ENCODE measurements at places on chromosomes 6 and 20.

- no peak for DNase-seq
Measured at GRCh38 chr6:132405143-132405915, 4.1 kb upstream of the MOXD1 start.

GRCh38 chr20:62066983-62067433 is 1.3 kb upstream of the TAF4 start:
- DNase-seq, result peak; percentile 15

GRCh38 chr20:20491110-20491783 is 123.3 kb downstream of the INSM1 start:
- peak; percentile 51 for DNase-seq

- DNase-seq, result no peak
Measured at GRCh38 chr20:11813106-11813890, 104.4 kb upstream of the BTBD3 start.

DNA sequence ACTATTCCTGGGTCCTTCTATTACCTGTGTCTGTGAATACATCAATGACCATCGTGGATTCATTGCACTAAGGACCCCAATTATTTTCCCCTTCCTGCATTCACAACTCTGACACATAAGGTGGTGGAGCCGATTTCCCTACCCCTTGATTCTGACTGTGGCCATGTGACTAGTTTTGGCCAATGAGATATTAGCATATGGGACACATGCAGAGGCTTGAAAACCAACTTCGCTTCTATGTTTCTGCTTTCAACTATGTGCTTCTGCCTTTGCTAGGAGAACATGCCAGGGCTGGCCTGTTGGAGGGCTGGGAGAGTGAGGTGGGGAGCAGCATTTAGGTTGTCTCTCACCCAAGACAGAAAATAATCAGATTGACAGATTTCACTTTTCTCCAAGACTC is 483.1 kb upstream of the JAG1 start:
- no peak for DNase-seq

DNA sequence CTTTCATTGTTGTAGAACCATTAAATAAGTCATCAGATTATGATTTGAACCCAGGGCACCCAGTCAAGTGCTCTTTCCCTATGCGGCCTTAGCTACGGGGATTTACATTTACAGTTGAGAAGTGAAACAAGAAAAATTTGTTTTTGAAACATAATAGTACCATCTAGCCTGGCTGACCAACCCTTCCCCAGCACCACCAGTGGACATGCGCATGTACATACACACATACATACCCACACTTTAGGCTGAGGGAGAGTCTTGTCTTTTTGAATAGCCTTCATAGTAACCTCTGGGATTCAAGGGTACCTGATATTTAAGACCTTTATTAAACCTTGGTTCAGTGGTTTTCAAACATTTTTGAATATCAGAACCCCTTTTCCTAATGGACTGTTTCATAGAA is 33.8 kb downstream of the SCAND1 start:
- no peak for DNase-seq

DNA sequence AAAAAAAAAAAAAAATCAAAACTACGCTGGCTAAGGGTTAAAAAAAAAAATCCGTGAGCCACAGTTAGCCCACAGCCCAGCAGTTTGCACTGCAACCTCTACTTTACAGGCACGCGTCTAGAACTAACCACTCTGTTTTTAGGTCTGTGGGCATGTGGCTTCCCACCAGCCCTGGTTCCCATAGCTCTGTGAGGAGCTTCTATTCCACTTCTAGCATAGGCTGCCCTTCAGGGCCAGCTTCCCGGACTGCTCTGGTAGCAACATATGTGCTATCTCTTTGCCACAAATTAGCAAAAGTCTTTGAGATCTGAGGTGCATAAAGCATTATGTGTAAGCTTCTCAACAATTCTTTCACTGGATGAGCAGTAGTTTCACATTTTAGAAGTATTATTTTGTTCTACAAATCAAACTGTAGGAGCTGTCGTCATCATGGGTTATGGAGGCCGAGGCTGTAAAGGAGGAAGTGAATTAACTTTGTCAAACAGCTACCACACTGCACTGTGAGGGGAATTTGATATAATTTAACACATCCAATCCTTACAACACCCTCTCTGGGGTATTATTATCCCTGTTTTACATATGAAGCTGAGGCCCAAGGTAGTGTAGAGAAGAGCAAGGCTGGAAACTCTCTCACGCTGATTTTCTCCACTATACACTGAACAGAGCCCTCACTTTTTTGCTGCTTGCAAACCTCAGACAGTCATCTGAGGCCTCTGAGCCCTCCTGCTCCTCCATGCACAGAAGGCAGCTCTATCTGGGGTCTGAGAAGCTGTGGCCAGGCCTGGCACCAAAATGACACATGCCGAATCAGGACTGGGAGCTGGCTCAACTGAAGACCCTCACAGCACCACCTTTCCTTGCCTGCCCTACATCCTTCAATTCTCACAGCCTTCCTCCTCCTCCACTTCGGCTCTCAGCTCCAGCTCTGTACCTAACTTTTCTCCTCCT is 35.4 kb downstream of the MAN1A1 start:
- DNase-seq, result no peak

DNA sequence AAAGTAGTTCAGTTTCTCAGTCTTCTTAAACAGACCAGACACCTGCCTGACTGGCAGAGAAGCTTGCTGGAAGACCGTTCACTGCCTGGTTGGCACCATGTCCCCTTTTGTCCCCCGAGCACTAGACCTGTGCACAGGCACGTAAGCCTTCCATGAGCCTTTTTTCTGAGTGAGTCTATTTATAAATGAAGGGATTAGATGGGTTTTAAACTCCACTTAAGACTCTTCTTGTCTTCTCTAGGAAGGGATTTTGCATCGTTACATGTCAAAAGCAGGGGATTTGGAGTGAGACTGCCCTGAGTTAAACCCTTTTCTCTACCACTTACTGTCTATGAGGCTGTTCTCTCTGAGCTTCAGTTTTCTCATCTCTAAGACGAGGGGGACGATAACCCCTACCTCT is 37.6 kb downstream of the STK35 start:
- no peak for DNase-seq

DNA sequence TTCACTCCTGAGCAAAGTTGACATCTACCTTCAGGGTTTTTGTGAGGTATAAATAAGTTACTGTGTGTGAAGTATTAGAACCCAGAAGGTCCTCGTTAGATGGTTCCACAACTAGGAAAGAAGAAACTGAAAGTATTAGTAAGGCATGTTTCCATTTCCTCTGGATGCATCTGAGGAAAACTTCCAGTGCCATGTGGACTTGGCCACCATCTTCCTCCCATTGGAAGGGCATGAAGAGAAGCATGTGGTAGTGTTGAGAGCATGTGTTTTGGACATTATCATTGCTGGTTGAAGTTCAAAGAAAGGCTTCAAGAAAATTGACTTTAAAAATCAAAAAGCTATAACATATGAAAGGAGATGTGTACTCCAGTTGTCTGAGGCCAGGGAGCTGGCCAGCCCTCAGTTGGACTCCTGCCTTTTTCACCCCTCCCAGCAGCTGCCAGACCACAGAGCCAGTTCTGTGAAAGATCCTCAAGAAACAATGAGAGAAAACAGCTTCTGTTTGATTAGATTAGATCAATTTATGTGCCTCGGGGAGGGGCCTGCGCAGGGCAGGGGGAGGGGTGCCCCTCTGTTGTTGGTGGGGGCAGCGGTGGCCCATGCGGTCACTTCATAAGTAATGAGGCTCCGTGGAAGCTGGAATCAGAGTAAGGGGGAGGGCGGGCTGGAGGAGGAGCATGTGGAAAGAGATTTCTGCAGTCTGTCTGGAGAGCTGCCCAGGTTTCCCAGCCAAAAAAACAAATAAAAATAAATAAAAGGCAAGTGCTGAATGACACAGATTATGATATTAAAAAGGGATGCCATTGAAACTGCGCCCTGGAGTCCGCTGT is 154.0 kb downstream of the JARID2 start:
- DNase-seq, result peak; percentile 76

DNA sequence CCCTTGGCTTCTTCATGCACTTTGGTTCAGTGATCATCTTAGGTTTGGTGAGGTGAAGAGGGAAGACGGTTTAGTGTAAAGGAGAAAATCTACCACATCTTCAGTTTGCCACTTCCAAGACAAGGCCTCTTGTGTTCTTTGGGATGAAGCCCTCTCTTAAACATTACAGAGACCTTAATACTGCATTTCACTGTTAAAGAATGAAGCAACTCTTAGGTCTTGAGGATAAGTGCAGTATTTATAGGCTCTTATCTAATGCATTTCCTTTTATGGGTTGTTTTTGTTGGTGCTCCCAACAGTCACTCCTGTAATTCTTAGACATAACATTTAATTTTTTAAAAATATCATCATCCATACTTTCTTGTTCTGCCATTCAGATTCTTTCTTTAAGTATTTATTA is 139.9 kb upstream of the LAMP5 start:
- DNase-seq, result peak; percentile 48

DNA sequence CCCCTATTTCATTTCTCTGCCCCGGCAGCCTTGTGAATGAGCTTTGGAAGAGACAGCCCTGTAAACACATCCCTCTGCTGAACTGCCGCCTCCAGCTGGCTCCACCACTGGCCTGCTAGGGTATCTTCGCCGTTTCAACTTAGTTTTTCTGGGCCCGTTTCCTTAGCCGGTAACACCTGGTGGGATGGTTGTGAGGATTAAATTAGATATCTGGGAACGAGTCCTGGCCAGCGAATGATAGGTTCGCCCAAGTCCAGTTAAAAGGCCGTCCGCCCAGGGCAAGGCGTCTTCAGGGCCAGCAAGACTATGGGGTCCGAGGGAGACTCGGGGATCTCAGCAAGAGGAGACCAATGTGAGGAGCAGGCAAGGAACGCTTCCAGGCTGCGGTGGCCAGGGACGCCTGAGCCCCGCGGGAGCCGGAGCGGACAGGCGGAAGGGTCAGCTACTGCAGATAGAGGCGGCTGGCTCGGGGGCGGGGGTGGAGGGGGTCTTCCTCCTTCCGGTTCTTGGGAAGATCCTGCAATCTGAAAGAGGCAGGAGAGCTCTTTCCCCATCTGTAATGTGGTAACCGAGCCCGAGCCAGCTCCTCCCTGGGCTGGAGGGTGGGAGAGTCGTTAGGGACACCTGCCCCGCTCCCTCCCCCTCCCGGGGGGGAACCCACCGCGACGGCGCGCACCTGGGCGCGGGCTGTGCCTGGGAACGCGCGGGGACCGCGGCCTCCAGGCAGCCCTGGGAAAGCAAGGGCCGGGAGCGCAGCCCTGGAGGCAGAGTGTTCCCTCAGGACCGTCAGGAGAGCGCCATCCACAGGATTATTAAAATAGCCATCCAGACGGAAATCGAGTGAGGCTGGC is 4.5 kb upstream of the PTCRA start:
- DNase-seq, result no peak

- no peak for DNase-seq
Measured at GRCh38 chr6:63882208-63882607, 246.6 kb downstream of the PHF3 start.

GRCh38 chr6:145813285-145814034 is 1.1 kb downstream of the FBXO30 start:
- DNase-seq, result peak; percentile 68

GRCh38 chr20:60240415-60240814 is 282.2 kb downstream of the CDH26 start:
- no peak for DNase-seq

GRCh38 chr6:134948691-134949090 is 1.2 kb downstream of the ALDH8A1 start:
- DNase-seq, result no peak

GRCh38 chr6:137763436-137763835 is 103.6 kb upstream of the TNFAIP3 start:
- no peak for DNase-seq

GRCh38 chr6:26416288-26416687 is 14.2 kb downstream of the BTN3A1 start:
- DNase-seq, result no peak

DNA sequence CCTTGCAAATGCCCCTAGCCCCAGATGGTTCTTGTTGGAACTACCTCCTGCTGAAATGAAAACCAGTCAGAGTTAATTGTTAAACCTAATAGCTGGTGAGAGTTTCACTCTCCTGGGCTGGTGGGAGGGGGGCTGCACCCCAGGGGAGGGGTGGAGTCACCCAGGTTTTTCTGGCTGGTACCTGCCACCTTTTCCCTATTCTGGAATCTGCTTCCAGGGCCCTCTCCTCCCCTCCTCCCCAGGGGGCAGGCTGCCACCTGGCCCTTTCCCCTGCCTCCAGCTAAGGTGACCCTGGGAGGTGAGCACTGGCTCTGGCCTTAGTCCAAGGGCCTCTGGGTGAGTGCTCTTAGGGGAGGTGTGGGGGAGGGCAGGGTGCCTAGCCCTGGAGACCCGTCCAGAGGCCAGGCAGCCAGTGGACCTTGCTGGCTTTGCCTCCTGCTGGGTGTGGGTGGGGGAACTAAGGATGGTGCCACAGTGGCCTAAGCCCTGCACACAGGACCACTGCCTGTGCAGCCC is 48.8 kb upstream of the EPB41L1 start:
- no peak for DNase-seq

GRCh38 chr20:61853073-61854005 is 212.3 kb downstream of the TAF4 start:
- DNase-seq, result no peak

- no peak for DNase-seq
Measured at GRCh38 chr6:128259730-128260685, 260.4 kb downstream of the PTPRK start.

GRCh38 chr20:42432496-42433334 is 757.0 kb downstream of the PTPRT start:
- DNase-seq, result no peak

DNA sequence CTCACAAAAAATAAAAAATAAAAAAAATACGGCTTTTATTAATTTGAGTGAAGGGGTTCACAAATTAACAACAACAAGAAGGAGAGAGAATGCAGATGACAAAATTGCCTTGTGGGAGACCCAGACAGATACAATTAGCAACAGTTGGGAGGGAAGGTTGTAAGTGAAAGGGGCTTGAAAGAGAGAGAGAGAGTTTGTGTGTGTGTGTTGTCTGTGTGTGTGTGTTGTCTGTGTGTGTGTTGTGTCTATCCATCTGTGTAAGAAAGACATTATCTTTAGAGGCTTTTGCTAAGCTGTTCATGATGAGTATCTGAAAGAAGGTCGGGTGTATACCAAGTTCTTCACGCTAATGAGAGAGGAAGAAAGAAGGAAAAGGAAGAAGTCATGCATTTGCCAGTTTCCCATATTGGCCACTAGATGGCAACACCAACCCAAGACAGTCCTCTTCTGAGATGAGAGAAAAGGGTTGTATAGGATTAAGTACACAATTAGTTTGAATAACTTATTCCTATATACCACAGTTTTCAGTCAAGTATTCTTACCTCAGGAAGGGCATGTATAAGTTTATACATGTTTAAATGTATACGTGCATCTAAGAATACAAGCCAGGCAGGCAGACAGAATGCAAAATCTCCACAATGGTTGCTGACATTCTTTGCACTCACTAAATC is 63.7 kb upstream of the CD2AP start:
- peak; percentile 71 for DNase-seq

DNA sequence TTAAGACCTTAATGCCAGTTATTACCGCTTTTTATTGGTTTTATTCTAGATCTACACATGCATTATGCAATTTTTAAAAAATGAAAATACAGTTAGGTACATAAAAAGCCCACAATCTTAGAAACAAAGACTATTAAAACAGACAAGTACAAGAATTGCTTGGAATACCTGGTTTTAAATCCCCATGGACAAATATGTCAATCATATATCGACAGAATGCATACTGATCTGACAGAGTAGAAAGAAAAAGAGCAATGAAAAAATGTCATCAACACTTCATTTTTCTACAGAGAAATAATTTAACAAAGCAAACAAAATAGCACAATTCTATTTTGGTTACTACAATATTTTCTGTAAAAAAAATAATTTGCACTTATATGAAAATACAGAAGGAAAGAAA is 139.7 kb downstream of the TRDN start:
- DNase-seq, result no peak

GRCh38 chr20:32767418-32768198 is 5.4 kb downstream of the DNMT3B start:
- no peak for DNase-seq

GRCh38 chr6:37638414-37639341 is 59.0 kb downstream of the MDGA1 start:
- DNase-seq, result peak; percentile 29

GRCh38 chr6:140264431-140264830 is 890.0 kb upstream of the CITED2 start:
- DNase-seq, result no peak
